ENCODE measurements at places on chromosomes 11 and 22.

GRCh38 chr11:2796091-2796490 lies 89.5 kb downstream of the CDKN1C start:
- no peak for DNase-seq

GRCh38 chr11:121293288-121293594 lies 670 bp downstream of the SC5D start:
- DNase-seq: no peak

- DNase-seq: no peak
Observed at GRCh38 chr22:25360891-25361645, 141.6 kb downstream of the CRYBB2 start.

GRCh38 chr11:60447070-60447469 lies 8.6 kb upstream of the MS4A1 start:
- DNase-seq: no peak

DNA sequence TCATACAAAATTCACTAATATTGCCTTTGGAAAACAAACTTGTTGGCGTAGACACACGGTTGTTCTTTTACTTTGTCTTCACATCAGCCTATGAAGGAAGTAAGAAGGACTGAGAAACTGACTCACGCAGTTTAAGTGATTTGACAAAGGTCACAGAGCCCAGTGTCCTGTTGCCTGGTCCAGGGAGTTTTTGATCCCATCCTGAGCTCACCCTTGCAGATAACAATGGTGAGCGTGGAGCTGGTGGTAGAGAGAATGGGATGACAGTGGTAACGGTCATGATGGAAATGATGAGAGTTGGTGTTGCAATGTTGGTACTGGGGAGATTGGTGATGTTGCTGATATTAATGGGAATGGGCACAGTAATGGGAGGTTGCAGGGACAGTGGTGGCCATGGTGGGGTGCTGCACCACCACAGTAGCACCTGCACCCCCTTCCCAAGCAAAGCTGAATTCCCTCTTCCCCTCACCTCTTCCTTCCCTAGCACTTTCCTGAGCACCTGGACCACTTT lies 22.0 kb downstream of the CREB3L1 start:
- DNase-seq: no peak

DNA sequence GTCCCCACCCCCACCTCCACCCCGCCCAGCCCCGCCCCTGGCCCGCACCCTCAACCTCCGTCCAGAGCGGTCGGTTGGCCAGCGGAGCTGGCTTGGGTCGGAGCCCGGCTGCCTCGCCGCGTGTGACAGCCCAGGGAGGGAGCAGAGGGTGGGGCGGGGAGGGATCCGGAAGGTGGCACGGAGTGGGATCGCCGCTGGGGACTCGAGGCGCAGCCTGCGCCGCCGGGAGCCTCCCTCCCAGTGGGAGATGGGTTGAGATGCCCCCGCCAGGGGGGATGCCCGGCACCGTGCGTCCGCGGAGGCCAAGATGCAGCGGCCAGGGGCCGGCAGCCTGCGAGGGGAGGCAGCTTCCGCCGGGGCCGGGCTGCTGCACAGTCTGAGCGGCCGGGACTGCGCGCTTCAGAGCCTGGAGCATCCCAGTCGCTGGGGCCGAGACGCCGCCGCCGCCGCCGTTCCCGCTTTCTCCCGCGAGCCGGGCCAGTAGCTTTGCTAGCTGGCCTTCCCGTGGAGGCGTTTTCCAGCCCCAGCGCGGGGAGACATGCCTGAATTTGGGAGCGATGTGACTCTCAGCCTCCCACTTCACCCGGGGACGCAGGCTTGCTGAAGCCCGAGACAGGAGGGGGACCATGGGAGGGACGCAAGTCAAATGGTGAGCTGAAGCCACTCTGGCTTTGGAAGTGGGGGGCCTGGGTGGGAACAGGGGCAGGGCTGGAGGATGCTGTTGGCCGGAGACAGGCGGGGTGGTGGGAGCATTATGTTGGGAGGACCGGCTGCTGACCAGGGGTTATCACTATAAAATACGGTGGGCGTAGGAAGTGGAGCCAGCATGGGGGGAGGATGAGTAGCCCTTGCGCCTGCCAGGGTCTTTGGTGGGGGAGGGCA lies 40.2 kb downstream of the DIXDC1 start:
- DNase-seq: peak; percentile 38

DNA sequence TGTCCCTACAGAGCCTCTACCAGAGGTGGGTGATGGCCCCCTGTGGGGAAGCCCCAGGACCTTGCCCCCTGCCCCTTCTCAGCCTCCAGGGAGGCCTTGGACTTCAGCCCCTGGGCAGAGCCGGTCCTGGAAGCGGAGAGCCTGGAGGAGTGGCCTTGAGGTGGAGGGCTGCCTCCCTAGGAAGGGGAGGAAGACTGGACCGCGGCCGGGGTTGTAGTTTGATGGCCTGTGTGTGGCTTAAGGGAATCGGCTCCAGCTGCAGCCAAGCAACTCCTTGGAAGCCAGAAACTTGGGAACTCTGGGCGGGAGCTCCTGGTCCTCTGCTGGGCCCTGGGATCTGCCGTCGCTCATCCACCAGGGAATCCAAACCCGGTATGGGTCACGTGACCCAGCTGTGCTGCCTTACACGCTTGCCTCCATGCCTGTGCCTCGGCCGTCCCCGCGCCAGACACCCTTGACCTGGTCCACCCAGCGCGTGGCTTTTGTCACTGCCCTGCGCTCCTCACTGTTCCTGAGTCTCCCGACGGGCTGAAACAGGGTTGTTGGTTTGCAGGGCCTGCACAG lies 23.5 kb upstream of the ARHGAP8 start:
- no peak for DNase-seq

DNA sequence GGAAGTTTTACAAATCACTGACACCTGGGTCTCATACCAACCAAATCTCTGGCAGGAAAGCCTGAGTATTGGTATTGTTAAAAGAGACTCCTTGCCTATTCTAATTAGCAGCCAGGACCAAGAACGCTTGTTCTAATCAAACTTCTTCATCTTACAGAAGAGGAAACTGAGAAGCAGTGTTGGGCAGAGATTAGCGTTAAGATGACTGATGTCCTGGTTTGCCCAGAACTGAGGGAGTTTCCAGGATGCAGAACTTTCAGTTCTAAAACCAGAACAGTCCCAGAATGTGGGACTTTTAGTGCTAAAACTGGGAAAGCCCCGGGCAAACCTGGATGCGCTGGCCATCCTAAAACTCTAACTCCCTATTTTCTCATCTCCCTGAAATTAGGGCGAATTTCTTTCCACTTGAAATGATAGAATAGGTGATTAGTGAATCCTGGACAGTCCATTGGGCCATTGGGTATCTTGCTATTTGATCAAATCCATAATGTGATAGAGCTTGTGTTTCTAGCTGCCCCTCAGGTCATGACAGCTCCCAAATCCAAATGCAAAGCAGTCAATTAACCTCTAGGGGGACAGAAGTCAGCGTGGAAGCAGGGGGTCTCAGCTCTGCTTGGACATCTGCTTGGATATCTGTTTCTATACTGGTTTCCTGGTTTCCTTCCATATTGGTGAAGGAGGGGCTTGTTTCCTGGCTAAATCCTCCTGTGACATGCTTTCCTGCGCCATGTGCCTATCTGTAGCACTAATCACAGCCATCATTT lies 16.0 kb upstream of the TMPRSS13 start:
- no peak for DNase-seq

GRCh38 chr11:83031127-83031526 lies 40.6 kb downstream of the RAB30 start:
- DNase-seq: no peak
